Occipital lobe (tissue), 3 donors: ENCODE measurements at places on chromosomes 3 and 15. TPM values are rescaled to one million over a fixed set of nuclear protein-coding genes. Genes with fewer than 3 reads are reported as not detected.

DNA sequence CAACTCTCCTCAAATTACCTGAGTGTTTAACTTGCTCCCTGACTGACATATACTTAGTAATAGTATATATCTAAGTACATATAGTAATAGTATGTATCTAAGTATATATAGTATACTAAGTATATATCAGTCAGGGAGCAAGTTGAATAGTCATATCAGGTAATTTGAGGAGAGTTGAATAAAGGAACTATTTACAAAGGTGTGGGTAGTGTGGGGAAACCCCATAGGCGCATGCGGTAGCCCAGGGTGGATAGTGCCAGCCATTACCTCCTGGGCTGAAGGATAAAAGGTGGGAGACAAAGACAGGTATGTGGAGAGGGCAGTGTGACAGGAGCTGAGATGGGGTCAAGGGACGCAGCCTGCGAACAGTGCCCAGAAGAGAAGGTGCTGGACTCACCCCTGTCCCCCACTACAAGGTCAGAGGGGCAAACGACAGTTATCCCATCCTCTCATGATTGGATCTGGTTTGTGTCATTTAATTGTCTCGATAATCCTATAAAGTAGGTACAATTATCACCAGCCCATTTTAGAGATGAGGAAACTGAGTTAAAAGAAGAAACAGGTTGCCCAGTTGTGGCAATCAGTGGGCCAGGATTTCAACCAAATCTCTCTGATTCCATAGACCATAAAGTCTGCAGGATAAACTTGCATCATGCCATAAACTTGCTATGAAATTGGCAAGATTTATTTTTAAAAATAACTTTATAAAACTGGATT is 34.1 kb upstream of the TPM1 start:
- no peak for DNase-seq

- no peak for DNase-seq
Measured at GRCh38 chr15:66741646-66742045, 39.6 kb downstream of the SMAD6 start.

Gene TNFSF10
- 4.7 TPM for total RNA-seq

- DNase-seq = no peak
Measured at GRCh38 chr3:139251529-139251928, 92.3 kb upstream of the MRPS22 start.

- DNase-seq = no peak
Measured at GRCh38 chr15:93135459-93135858, 46.4 kb upstream of the RGMA start.

Gene TM6SF1
- 20.1 TPM for total RNA-seq

GRCh38 chr3:127628788-127629466 is at the start of gene PODXL2:
TSS of gene PODXL2 (plus strand) at chr3:127629185. CDS start at chr3:127629220, 35 bp downstream.
- peak; percentile 41 for DNase-seq

DNA sequence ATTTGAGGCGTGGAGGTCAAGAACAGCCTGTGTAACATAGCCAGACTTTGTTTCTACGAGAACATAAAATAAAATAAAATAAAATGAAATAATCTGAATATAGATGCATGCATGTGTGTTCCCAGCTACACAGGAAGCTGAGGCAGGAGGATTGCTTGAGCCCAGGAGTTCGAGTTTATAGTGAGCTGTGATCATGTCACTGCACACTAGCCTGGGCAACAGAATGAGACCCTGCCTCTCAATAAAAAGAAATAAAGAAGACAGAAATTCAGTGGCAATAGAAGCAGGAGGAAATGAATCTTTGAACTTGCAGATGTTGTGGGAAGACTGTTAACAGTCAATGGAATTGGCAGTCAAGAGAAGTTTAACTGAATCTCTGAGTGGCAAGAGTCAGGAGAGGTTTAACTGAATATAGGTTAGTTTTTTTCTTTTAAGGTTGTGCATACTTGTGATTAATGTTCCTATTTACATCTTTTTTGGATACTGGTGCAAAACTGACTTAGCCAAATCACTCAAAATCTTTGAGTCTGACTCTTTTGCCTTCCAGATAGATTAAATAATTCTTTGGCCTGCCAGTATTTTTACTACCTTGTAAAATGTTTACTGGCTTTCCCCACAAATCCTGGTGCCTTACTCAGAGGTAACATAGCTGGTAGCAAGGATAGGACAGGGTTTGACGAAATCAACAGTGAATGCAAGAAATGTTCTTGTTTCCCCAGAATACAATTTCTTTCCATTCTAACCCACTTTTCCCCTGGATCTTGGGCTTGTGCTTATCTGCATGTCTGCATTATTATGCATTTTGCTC is 361.4 kb downstream of the PDCD6IP start:
- no peak for DNase-seq

- DNase-seq = no peak
Measured at GRCh38 chr3:11288786-11289637, 16.8 kb downstream of the ATG7 start.
